ENCODE measurements at places on chromosomes 1 and 21. TPM values are rescaled to one million over a fixed set of nuclear protein-coding genes. Genes with fewer than 3 reads are reported as not detected.

The CNIH3 gene
- total RNA-seq = 1.4 TPM

The AMY1B gene
- not detected for total RNA-seq

The TEDDM1 gene
- not detected for total RNA-seq

The DIO1 gene
- total RNA-seq = not detected

The SLFNL1 gene
- not detected for total RNA-seq

The CASQ1 gene
- total RNA-seq = not detected

The IER5 gene
- 61.5 TPM for total RNA-seq

The CLDN14 gene
- not detected for total RNA-seq

The IGSF3 gene
- 1.7 TPM for total RNA-seq
